CD4-positive, alpha-beta memory T cell (primary cell): ENCODE measurements at places on chromosomes 6 and 20.

GRCh38 chr20:24359321-24360027, 110.0 kb upstream of the SYNDIG1 start:
- DNase-seq = no peak

DNA sequence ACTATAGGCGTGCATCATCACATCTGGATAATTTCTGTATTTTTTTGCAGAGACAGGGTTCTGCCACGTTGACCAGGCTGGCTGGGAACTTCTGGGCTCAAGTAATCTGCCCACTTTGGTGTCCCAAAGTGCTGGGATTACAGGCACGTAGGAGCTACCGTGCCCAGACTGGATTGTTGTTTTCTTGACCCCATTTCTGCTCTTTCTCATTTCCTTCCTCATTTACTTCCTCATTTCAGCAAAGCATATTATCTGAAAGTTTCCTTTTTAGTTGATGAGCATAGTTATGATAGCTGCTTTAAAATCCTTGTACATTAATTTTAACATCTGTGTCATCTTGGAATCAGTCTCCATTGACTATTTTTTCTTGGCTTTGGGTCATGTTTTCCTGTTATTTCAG, 301.0 kb upstream of the RUNX2 start:
- DNase-seq = no peak

DNA sequence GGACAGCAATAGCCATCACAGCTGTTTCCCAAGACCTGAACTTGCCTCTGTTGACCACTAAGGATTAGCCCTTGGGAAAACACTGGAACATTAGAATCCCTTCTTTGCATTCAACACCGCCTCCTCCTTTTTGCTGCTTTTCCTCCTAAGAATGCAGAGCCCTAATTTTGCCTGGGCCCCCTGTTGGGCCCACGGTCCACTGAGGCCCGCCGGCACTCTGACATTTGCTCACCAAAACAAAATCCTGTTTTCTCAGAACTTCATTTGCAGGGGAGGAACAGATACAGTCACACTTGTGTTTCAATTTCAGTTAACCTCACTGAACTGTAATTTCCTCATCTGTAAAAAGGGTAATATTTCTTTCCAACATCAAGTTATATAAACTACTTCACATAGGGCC, 116.0 kb upstream of the JARID2 start:
- no peak for DNase-seq

DNA sequence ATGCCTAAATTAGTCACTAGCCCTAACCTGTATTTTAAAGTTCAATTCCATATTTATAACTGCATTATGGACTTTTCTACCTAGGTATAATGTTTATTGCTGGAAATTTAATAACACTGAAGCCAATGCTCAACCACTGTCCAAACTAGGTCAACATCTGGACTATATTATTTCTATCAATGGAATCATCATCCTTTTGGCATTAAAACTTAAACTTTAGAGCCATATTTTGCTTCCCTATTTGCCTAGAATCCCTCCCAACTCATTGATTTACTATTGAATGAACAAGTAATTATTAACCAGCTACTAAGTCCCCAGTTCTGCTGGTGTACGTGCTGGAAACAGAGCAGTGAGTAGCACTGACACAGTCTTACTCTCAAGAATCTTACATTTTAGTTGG, 291.7 kb upstream of the SPTLC3 start:
- DNase-seq = no peak

DNA sequence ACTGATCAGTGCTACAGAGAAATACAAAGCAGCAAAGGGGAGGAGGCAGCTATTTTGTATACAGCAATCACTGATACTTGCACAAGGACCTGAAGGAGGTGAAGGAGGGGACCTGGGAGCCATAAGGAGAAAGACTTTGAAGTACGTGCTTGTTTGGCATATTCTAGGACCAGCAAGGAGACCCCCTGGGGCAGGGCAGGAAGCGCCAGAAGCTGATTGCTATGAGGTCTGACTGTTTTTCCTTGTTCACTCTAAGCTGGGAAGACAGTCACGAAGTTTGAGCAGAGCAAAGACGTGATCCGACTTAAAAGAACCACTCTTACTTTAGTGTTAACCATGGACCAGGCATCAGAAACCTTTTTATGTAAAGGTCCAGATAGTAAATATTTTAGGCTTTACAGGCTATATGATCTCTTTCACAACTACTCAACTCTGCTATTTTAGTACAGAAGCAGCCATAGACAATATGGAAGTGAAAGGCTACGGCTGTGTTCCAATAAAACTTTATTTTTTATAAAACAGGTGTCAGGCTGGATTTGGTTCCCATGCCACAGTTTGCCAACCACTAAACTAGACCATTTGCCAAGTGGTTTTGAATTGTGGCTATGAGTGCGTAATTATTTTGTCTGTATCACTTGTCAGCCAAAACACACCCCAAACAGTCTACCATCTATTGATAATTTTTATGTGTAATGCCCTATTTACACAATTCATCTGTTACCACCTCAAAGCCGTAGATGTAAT, 217.9 kb downstream of the PRL start:
- DNase-seq = no peak

DNA sequence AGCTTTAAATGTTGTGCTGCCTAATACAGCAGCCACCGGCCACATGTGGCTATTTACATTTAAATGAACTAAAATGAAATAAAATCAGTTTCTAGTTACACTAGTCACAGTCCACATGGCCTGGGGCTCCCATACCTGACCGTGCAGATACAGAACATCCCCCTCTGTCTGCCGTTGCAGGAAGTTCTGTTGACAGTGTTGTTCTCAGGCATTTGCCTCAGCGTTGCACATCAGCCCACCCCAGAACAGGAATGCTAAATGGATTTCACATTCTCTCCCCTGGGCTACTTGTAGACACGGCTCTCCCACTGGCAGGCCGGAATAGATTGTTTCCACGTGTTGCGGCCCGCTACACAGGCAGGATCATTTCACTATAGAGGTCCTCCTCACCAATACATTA, 26.3 kb downstream of the JAG1 start:
- no peak for DNase-seq

DNA sequence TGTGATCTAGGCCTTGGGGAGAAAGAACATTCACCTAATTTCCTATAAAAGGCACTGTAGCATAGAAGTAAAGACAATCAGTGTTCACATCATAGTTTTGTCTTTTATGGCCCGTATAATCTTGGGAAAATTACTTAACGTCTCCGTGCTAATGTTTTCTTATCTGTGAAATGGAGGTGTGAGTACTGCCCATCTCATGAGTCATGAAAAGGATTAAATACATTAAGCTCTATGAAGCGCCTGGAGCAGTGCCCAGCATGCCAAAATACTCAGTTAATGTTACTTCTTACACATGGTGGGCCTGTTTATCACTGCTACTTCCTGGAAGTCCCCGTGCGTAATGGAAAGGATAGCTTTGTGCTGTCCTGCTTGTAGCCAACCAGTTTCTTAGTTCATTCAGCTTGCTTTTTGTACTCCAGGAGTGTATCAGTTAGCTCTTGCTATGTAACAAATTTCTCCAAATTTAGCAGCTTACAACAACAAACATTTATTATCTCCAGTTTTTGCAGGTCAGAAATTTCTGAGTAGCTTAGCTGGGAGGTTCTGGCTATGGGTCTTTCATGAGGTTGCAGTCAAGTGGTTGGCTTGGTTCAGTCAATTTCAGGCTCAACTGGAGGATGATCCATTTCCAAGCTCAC, 103.6 kb upstream of the BMP2 start:
- no peak for DNase-seq

DNA sequence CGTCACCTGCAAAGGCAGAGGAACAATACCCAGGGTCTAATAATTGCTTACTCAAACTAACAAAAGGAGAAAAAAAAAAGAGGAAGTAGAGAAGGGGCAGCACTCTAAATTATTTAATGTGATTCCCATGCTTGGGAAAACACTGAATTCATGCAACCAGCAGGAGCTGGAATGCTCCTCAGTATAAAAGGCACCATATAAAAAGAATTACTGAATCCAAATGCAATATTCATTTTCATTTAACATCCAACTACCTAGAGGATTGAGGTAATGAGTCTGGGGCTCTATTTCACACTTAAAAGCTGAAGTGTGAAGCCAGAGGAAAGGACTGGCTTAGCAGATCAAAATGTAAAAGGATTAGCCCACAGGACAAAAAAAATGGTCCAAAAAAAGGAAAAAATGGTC, 8.7 kb downstream of the B4GALT5 start:
- no peak for DNase-seq

DNA sequence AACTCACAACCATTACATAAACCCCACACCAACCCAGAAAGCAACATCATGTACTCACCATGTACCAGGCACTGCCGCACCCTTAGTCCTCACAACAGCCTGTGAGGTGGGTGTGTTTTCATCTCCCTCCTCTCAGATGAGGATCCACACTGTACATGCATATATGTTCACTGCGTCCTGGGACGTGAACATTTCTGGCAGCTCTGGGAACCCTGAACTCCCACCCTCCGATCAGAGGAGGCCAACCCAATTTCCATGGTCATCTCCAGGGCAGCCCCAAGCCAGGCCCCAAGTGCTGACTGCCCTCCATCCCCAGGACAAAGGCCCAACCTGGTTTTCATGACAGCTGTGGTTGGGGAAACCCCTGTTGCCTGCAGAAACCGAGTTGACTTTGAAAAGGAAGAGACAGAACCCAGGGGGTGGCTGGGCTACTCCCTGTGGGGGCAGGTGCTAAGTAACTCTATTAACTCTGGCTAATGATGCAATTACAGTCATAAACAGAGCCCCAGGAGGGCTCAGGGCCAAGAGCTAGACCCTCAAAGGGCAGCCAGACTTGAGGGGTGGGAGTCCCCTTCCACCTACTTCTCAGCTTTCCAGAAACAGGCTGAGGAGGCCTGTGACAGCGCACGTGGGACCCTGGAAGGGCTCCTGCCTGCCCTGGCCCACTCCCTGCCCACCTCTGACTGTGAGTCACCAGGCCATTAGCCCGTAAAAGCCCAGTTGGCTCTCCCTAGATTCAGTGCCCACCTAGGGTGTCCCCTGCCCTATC, 2.6 kb downstream of the TFEB start:
- peak; percentile 76 for DNase-seq

GRCh38 chr6:5967594-5967993, 39.1 kb downstream of the NRN1 start:
- DNase-seq = no peak

GRCh38 chr6:21398741-21399325, 194.7 kb upstream of the SOX4 start:
- DNase-seq = no peak

- no peak for DNase-seq
Measured at GRCh38 chr6:6085928-6086668, 79.4 kb upstream of the NRN1 start.

- no peak for DNase-seq
Measured at GRCh38 chr6:166619912-166620311, 7.1 kb downstream of the RPS6KA2 start.

GRCh38 chr6:108403236-108403635, 108.4 kb downstream of the AFG1L start:
- DNase-seq = no peak

GRCh38 chr6:56693246-56693607, 50.5 kb upstream of the DST start:
- DNase-seq = no peak

- DNase-seq = no peak
Measured at GRCh38 chr6:89793586-89793985, 26.0 kb downstream of the MDN1 start.

GRCh38 chr6:46653439-46654195, 842 bp downstream of the SLC25A27 start:
- no peak for DNase-seq

GRCh38 chr20:50192364-50193198, 2.0 kb downstream of the CEBPB start:
- peak; percentile 70 for DNase-seq

GRCh38 chr6:41626917-41627316, 11.4 kb upstream of the MDFI start:
- no peak for DNase-seq

GRCh38 chr6:14516956-14517355, 399.4 kb downstream of the CD83 start:
- no peak for DNase-seq

- DNase-seq = no peak
Measured at GRCh38 chr20:8007490-8007889, 12.1 kb downstream of the TMX4 start.

DNA sequence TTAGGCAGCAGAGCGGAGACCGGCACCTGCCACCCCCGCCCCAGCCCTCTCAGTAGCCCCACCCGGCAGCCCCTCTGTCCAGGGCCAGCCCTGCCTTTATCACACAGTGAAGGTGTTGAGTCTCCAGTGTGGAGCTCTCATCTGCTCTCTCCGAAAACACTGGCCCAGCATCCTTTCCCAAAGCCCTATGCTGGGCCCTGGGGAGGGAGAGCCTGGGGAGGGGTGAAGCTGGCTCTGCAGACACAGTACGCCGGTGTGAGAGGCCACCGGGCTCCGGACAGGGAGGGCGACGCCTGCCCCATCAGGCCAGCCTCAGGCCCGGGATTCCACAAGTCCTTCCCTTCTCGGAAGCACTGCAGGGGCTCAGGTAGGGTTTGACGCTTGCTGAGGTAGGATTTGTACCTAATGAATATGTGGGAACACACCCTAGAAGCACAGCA, 186.9 kb downstream of the ERMARD start:
- no peak for DNase-seq

DNA sequence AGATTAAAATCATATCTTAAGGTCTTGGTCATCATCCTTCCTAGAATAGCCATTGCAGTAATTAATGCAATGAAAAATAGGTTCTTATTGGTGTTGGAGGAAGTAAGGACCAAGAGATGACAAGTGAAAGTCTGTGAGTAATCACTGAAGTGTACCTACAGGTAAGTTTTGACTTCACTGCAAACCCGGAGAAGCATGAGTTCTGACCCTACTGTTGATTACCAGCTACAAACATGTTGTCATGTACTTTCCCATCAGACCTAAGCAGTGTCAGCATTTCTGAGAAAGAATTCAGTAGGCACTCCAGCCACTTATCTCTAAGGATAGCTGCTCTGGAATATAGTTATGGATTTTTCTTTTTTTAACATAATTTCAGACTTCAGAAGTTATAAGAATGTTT, 280.9 kb downstream of the ZFAND3 start:
- DNase-seq = no peak

DNA sequence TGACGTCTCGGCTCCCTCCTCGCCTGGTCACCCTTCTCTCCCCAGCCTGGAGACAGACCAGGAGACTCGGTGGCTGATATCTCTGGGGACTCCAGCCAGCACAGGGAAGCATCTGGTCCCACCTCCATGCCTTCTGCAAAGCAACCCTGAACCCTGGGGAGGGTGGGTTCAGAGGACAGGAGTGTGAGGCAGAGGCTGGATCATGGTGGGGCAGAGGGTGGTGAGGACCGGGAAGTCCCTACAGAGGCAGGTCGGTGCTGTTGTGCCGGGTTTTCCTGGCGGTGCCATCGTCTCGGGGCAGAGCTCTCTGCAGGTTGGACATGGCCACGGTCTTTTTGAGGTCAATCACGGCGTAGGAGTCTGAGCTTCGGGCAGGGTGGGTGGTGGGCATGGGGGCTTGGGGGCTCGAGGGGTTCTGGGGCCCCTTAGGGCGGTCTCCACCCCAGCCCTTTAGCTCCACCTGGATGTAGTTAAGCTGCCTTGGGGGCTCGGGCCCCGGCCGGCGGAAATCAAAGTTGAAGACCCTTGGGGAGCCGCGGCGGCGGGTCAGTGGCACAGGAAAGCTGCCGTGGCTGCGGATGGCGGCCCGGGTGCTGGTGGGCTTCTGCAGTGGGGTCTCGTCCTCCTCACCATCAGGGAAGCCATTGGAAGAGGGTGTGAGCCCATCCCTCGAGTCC, 9.2 kb downstream of the FRS3 start:
- DNase-seq = no peak
